ENCODE measurements at places on chromosomes 6 and 20. TPM values are rescaled to one million over a fixed set of nuclear protein-coding genes. Genes with fewer than 3 reads are reported as not detected.

DNA sequence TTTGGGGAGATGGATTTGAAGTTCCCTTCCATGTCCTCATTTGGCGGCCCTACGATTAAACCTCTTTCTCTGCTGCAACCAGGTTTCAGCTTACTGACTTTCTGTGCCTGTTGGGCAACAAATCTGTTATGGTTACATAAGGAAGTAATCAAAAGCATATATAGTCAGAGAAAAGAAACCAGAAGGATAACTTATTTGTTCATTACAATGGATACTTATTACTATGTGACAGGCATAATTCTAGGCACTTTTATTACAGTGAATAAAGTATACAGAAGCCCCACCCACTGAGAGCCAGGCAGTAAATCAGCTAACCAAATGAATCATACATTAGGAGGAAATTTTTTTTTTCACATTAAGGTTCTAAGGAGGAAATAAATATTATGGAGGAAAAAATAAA lies 9.6 kb upstream of the TRIM31 start:
- peak; percentile 28 for DNase-seq

DNA sequence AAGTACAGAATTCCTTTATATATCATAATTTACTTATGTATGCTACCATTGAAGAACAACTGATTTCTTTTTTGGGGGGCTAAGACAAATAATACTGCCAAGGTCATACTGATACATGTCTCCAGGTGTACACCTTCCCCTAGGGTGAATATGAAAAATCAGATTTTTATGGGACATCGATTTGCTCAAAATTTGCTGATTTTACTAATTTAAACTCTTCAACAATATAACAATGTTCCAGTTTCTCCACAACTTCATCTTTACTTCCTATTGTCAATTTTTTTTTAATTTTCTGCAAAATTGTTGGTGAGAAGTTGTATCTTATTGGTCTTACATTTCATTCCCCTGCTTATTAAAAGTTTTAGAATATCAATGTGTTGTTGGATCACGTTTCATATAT lies 495.4 kb upstream of the MANEA start:
- no peak for DNase-seq

GRCh38 chr20:49475292-49476015 lies 7.0 kb downstream of the KCNB1 start:
- DNase-seq: no peak

The NAPB gene
- total RNA-seq: 14.6 TPM
